CD4-positive, CD25-positive, alpha-beta regulatory T cell (primary cell): ENCODE measurements at places on chromosomes 1 and 21.

DNA sequence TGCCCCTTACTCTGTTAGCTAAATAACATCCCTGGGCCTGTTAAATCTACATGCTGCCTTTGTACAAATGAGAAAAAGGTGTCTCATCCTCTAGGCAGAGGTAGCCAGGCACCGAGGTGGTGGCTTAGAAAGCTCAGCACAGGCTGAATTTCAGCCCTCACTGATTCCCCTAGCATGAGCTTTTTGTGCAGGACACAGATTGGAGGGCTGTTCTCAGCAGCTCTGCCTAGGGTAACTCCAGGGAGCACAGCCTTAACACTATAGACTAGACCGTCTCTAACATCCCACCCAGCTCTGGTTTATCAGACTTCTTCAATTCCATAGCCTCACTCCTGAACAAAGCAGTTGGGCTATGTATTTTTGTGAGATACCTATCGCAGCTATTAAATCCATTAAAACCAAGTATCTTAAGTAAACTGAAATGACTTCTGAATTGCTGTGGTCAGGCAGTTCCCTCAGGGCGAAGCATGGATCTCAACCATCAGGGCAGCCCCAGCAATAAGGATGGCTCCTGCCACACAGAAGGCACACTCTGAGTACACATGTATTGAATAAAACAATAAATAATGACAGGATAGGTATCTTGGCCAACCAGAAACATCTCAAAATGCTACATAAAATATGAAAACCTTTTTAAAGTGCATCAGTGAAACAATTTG lies 14.8 kb downstream of the S100A6 start:
- no peak for DNase-seq

DNA sequence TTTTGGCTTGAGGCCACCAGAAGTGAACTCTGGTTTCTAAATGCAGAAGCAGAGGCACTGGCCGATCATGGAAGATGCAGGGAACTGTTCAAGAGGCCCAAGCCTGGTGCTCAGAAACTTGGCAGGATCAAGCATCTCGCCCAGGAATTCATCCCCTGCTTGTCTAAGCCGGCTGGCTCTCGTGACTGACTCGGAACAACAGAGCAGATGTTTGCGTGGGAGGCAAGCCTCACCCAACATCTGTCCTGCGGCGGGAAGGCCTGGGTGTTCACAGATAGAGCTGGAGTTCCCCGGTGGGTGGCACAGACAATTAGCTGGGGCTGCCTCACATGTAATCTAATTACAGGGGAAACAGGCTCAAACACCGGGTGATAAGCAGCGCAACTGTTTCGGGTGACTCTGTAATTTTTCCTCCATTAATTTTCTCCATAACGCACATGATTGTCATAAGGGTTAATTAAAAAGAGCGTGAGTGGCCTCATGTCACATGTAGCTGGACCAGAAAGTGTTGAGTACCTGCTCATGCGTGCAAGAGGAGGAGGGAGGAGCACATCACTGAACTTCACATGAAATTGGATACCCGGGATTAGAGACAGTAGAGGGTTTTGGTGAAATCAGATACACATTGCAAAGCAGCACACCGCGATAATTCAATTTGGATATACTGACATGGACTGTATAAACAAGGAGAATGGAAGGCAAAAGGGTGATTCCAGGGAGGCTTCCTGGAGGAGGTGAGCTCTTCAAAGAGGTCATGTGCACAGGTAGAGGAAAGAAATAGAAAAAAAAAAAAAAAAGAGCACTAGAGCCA lies 180.0 kb downstream of the ETS2 start:
- DNase-seq = peak; percentile 79

DNA sequence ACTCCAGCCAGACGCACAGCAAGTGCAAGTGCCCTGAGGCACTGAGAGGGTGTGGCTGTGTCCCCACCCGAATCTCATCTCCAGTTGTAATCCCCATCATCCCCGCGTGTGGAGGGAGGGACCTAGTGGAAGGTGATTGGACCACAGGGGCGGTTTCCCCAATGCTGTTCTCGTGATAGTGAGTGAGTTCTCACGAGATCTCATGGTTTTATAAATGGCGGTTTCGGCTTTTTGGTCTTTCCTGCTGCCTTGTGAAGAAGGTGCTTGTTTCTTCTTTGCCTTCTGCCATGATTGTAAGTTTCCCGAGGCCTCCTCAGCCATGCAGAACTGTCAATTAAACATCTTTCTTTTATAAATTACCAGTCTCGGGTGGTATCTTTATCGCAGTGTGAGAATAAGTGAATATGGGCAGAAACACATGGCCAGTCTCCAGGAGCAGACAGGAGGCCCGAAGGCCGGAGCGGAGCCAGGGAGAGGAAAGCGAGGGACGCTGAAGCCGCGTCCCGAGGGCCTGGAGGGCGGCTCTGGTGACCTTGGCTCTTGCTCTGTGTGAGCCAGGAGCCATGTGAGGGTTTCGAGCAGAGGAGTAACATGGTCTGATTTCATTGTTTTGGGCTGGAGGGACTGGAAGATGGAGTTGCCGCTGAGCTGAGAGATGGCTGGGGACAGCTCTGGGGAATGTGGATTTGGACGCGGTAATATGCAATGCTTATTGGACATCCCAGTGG lies 76.0 kb upstream of the C1orf174 start:
- no peak for DNase-seq

GRCh38 chr21:15401331-15401730 lies 328.5 kb upstream of the USP25 start:
- DNase-seq = no peak

- DNase-seq = no peak
These were observed 16.3 kb upstream of the HPCAL4 start for GRCh38 chr1:39707506-39707905.

DNA sequence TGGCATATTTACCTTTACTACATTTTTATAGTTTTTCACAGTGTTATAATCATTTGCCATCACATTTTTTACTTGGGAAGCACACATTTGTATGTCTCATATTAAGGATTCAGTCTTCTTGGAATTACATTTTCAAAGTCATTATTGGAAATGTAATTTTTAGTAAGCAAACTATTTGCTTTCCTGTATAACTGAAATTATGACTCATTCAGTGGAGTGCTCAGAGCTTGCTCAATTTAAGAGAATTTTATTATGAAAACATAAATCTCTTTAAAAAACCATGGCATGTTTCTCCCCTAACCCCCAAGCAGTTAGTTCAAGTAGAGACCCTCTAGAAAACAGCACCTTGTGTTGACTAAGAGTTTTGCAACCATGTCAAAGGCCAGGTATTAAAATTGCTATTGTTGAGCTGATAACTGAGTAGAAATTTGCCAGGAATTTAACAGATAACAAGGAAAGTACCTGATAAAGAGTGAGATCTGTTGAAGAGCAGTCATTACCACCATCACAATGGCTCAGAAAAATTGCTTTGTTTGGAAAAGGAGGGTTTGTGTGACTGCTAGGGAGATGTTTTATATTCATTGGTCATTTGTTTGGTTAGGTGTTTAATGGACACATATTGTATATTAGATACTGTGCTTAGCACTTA lies 105.9 kb downstream of the KCNK2 start:
- DNase-seq = no peak

- DNase-seq = no peak
These were observed 1.7 kb downstream of the TFAP2E start for GRCh38 chr1:35574655-35575415.

DNA sequence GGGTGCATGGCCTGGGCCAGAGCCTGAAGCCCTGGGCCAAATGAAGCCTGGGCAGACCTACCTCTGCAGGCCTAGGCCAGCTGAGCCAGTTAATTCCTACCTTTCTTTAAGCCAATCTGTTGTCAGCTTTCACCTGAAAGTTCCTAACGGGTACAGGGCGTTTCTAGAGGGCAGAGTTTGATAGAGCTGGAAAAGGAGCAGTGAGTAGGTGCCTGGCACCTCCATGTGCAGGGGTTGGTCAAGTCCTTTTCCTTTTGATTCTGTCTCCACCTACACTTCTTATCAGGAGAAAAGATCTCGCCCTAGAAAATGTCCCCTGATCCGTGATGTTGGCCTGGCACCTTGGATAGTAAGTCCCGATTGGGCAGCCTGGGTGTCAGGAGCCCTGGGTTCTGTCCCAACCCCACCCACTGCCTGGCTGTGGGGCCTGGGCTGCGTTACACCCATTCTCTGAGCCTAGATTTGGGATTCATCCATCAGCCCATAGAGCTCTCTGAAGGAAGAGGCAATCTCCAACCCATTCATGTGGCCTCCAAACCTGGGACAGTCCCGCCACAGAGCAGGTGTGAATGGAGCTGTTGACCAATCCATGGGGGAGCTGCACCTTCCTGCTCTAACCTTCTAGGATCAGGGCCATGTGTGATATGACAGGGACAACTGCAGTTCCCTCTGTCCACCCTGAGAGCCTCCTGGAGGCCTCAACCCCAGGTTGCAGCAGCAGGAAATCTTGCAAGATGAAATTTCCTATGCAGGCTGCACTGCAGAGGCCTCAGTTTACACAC lies 304.3 kb downstream of the MATN1 start:
- no peak for DNase-seq

- DNase-seq = no peak
These were observed 47.5 kb upstream of the CSF3R start for GRCh38 chr1:36530261-36530660.

- no peak for DNase-seq
These were observed 33.7 kb upstream of the NEK7 start for GRCh38 chr1:198123133-198123532.

DNA sequence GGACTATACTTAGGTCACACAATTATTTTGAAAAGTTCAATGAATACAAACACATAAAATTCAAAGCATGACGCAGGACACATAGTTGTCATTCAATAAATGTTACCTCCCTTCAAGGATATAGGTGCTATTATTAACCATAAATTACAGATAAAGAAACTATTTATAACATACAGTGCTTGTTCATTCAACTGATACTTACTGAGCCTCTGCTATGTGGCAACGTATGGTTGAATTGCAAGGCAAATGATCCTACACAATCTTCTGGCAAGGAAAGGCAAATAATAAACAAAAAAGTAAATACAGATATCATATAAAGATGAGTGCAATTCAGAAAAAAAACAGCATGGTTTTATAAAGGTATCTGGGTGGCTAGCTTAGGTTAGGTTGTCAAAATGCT lies 614.7 kb downstream of the LTN1 start:
- no peak for DNase-seq

- no peak for DNase-seq
These were observed 827.6 kb upstream of the B3GALT2 start for GRCh38 chr1:194014014-194014413.

DNA sequence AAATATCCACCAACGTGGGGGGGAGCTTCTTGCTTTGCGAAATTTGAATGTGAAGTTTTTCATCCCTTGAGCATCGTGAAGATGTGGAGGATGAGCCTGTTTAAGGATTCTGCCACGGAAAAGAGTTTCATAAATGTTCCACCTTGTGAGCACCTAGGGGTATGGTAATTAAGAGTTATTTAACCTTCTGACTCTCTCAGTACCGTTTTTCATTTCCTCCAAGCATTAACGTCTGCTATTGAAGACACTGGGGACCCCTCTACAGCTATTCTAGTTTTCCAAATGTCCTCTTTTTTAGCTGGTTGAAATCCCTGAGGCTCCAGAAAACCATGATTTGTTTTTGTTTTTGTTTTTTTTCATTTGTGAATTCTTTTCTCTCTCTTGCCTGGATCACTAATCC lies 79.1 kb upstream of the GALNT2 start:
- no peak for DNase-seq

DNA sequence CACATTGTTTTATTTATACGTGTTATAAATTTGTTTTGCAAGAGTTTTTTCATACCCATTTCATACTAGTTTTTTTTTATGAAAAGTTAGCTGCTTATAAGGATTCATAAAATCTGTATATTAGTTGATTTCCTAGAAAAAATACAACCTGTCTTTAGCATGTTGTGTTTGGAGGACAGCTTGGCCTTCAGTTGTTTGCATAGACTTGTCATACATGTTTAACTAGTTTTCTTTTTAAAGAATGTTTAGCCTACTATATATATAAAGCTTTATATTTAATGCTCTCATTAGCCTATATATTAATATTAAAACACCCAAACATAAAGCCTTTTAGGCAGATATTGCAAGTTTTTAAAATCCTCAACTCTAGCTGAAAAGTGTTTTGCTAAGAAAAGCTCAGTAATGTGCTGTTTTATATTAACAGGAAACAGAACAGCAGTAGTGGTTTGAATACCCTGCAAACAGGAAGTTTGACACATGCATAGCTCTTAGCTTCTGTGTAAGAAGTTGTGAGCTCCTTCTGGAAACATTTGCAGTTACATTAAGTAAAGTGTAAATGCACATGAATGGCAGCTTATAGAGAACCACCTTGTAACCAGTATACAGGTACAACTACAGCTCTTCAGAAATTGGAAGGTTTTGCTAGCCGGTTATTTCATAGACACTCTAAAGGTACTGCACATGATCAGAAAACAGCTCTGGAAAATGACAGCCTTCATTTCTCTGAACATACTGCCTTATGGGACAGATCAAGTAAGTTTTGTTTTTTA lies at the start of gene PRKACB:
TSS of gene PRKACB (plus strand) at position 476 of the 770 bp plus-strand sequence. CDS start at position 567, 91 bp downstream.
- DNase-seq = peak; percentile 87

GRCh38 chr1:2085080-2085479 lies 34.9 kb downstream of the PRKCZ start:
- DNase-seq = no peak

- DNase-seq = no peak
These were observed 12.6 kb upstream of the IPO9 start for GRCh38 chr1:201816309-201816854.

- DNase-seq = peak; percentile 68
These were observed 9.3 kb downstream of the IRF2BP2 start for GRCh38 chr1:234600418-234601281.

DNA sequence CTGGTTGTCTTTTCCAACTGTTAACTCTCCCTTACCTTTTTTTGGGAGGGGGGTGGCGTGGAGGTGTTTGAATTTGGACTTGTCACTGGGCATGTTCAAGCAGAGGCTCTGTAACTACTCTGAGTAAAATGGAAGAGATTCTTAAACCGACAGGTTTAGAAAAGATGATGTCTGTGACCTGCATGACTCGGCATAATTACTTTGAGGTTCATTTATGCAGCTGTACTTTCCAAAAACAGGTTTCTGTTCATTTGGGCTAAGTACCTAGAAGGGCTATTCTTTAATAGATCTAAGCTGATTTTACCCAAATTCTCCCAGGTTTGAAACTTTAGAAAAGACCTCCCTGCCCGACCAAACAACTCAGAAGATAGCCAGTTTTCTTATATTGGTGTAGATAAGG lies 80.3 kb downstream of the SLC35A3 start:
- no peak for DNase-seq

GRCh38 chr1:42006836-42007235 lies 88.1 kb upstream of the HIVEP3 start:
- no peak for DNase-seq

- no peak for DNase-seq
These were observed 14.3 kb upstream of the OLIG2 start for GRCh38 chr21:33011462-33011861.

DNA sequence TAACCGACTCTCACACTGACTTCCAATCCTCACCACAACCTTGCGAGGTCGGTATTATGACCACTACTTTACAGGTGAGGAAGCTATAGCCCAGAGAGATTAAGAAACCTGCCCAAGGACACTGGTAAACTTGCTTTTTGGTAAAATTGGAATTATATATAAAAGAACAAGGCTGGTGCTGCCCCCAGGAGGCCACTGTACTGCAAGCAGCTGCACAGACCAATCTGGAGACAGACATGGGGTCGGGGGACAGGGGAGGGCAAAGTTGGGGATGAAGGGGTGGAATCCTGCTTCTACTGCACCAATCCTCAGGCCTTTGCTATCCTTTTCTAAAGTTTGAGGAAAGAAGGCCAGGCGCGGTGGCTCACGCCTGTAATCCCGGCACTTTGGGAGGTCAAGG lies 280.8 kb downstream of the SPATA17 start:
- DNase-seq = no peak
